NCI-H187 treated with DMSO at 0.1 percent for 48 hours (cell line): ENCODE measurements at places on chromosomes 3 and 15.

GRCh38 chr3:116607205-116607604 is 102.4 kb upstream of the TUSC7 start:
- DNase-seq = no peak

GRCh38 chr3:113556316-113556945 is 24.1 kb downstream of the SIDT1 start:
- DNase-seq = no peak

- no peak for DNase-seq
Observed at GRCh38 chr15:87716422-87716821, 540.1 kb downstream of the NTRK3 start.

DNA sequence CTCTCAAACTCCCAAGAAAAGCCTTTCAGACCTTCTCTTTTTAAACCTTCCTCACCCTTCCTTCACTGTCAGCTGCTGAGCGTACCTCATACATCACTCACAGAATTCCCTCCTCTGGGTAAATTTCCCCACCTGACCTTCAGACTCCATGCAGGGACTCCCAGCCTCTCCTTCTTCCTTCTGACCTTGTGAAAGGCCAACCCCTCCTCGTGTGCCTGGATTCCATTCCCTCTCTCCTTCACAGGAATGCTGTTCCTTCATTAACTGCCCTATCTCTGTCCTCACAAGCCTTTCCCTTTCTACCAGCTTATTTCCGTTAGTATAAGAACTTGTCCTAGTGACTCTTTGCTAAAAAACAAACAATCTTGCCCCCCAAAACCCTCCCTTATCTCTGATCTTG is 69.7 kb upstream of the MME start:
- no peak for DNase-seq

DNA sequence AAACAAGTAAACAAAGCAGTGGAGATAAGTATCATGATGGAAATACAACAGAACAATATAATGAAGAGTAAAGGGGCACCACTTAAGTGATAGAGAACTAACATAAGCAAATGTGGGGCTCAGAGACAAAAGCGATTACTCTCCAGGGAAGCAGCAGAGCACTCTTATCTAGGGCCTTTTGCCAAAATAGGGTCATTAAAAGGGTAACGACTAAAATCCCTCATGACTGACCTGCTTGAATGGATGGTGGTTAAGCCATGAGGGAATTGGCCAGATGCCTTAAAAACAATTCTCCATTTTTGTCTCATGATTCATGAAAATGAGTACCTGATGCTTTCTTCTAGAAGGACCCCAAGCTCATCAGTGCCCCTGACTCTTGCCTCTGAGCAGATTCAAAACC is 3.2 kb upstream of the SLC7A14 start:
- DNase-seq = no peak

DNA sequence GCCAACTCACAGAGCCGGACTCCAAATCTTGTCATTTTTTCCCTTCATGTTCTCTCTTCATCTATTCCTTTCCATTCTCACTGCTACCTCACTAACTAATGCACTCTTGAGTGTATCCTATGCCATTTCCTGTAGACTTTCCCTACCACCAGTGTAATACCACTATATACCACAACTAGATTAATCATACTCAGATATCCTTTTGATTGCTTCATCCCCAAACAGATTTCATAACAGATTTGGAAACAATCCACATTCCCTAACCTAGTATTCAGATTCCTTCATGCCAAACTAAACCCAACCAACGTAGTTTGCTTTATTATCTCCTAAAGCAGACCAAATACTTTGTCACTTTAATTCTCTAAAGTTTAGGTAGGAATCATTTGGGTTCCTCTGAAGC is 2.6 kb upstream of the PLOD2 start:
- no peak for DNase-seq

- DNase-seq = no peak
Observed at GRCh38 chr15:81421461-81421860, 47.4 kb upstream of the TMC3 start.
